ENCODE measurements at places on chromosomes 6 and 20.

DNA sequence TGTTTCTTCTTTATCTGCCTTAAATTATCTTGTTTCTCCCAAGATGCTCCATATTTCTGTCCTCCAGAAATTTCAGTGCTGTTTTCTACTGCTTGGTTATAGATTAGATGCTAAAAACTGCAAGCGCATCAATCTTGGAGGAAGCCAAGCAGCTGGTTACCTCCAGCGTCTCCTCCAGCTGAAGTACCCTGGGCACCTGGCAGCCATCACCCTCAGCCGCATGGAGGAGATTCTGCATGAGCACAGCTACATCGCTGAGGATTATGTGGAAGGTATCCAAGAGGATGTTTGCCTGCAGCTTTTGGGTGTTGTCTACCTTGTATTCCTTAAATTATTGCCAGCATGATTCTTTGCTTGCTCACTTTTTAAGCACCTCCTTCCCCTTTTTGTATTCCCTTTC is 3.8 kb downstream of the ACTR5 start:
- no peak for DNase-seq

DNA sequence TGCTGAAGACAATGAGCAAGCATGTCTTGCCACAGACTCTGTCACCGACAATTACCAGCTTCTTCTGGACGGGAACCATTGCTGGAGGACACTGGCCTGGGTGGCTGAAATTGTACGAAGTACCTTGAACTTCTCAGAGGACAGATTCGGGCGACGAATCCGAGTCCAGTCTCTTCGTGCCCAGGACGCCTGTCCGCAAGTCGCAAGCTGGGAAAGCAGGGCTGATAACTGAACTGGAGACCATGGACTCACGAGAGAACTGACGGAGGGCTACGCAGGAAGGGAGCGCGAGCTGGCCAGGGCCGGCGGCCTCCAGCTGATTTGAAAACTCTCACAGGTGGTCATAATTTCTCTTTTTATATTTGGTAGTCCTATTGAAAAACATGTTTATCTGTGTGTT is 1229.5 kb upstream of the MAP3K7 start:
- no peak for DNase-seq

- DNase-seq, result peak; percentile 56
These were observed 58.0 kb upstream of the CD2AP start for GRCh38 chr6:47419621-47420020.

- DNase-seq, result no peak
These were observed 138.4 kb downstream of the KCNQ5 start for GRCh38 chr6:72760114-72760793.

GRCh38 chr6:75290136-75290945 is 5.7 kb upstream of the TMEM30A start:
- no peak for DNase-seq

DNA sequence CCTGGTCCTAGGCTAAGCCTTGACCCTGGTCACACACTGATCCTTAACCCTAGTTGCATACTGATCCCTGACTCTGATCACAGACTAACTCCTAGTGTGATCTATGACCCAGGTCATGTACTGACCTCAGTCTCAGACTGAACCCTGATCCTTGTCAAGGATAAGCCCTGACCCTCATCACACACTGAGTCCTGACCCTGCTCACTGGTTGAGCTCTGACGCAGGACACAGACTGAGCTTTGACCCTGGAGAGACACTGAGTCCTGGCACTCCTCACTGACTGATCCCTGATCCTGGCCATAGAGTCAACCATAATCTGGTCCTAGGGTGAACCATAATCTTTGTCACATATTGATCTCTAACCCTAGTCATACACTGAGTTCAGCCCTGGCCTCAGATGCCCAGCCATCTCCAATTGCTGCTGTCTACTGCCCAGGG is 37.9 kb downstream of the KCNB1 start:
- no peak for DNase-seq

GRCh38 chr6:41088451-41088850 is 15.7 kb downstream of the NFYA start:
- no peak for DNase-seq

- no peak for DNase-seq
These were observed 25.5 kb upstream of the VEGFA start for GRCh38 chr6:43744491-43744890.

GRCh38 chr6:153442096-153442495 is 311.0 kb upstream of the RGS17 start:
- DNase-seq, result no peak

GRCh38 chr20:57582029-57582378 is 21.1 kb downstream of the PCK1 start:
- DNase-seq, result no peak

DNA sequence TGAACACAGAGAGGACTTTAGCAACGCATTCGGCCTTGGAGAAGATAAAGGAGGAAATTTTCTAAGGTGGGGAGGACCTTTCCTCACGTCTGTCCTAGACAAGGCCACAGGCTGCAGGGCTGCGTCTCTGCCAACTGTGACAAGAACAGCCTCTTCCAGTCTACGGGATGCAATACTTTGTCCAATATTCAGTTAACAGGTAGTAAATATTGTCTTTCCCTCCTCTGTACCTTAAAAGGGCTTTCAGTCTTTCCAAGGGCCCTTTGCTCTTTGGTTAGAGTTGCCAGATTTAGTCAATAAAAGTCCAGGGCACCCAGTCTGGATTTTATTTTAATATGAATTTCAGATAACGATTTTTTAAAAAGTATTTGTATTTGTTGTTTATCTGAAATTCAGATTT is 78.2 kb downstream of the ELOVL4 start:
- no peak for DNase-seq

- no peak for DNase-seq
These were observed 80.6 kb upstream of the BHLHE23 start for GRCh38 chr20:63087236-63087871.

GRCh38 chr20:32664678-32665159 is 9.0 kb downstream of the C20orf203 start:
- DNase-seq, result peak; percentile 43

DNA sequence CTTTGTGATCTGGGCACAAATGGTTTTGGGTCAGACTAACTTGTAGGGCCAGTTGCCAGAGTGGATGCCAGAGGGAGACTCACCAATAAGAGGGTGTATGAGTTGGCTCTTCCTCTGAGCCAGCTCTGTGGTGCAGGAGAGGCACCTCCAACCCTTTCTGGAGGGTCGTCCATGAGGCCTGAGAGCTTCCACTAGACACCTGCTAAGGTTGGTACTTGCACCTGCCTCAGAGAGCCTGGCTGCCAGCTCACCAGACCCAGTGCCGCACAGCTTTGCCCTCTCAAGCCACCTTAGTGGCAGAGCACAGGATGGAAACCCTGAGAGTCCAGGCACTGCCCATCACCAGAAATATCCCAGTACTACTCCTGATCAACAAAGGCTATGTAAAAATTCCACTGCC is 504.3 kb downstream of the EYS start:
- DNase-seq, result no peak

GRCh38 chr6:14762077-14762476 is 483.8 kb upstream of the JARID2 start:
- peak; percentile 28 for DNase-seq

GRCh38 chr6:111715321-111715720 is 109.6 kb upstream of the TRAF3IP2 start:
- DNase-seq, result no peak

DNA sequence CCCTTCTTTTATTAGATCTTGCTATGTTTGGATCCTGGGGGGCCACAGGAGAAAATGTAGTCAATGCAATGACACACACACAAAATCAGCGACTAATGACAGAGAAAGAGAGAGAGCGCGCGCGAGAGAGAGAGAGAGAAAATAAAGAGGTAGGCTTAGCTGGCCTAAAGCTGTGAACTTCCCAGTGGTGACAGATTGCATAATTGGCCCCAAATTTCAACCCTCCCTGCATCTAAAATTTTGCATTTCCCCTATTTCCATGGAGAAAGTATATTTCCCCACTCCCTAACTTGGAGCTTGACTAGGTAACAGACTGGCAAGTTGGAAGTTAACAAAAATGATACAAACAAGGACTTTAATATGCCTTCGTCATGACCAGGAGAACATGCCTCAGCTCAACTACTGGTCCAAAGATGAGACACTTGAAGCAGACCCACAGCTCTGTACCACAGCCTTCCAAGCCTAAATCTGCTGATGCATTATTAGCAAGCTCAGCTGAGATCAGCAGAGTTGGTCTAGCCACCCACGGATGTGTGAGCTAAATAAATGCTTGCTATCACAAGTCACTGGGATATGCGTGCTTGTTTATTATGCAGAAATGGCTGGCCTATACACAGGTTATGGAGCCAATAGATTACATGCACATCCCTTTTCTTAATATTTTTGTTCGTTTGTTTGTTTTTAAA is 118.1 kb upstream of the PRDM1 start:
- DNase-seq, result no peak

DNA sequence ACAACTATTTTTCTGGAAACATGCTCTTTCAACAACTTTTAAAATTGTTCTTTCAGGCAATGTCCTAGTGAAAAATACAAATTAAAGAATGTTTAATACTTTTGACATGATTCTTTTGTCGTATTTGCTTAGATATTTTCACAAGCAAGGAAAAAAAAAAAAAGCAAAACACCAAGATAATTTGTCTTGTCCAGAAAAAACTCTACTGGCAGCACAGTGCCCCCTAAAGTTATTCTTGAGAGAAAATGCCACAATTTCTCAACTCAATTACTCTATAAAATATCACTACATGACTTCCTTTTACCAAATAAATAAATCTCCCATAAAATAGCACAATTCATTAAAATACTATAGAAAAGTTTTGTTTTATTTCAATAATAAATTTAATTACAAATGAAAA is 652.5 kb upstream of the EPHA7 start:
- peak; percentile 11 for DNase-seq

- DNase-seq, result no peak
These were observed 25.7 kb downstream of the TGM2 start for GRCh38 chr20:38139156-38139912.

DNA sequence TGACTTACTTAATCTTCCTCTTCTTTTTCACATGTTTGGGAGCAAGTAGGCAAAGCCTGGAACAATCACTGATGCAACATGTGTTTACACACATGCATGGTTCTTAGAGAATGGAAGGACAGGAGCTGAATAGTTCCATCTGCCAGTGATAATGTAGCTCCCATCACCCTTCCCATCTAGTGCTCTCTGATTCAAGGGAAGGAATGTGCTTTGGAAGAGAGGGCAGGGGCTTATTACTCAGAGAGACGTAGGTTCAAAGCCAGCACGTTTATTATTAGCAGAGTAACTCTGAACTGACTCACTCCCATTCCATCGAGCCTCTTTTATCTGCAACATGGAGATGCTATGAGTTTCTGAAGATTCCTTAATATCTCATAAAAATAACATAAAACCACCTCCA is 211.9 kb downstream of the GMPR start:
- peak; percentile 20 for DNase-seq

GRCh38 chr6:28336284-28337120 is 554 bp upstream of the ZSCAN31 start:
- peak; percentile 69 for DNase-seq

DNA sequence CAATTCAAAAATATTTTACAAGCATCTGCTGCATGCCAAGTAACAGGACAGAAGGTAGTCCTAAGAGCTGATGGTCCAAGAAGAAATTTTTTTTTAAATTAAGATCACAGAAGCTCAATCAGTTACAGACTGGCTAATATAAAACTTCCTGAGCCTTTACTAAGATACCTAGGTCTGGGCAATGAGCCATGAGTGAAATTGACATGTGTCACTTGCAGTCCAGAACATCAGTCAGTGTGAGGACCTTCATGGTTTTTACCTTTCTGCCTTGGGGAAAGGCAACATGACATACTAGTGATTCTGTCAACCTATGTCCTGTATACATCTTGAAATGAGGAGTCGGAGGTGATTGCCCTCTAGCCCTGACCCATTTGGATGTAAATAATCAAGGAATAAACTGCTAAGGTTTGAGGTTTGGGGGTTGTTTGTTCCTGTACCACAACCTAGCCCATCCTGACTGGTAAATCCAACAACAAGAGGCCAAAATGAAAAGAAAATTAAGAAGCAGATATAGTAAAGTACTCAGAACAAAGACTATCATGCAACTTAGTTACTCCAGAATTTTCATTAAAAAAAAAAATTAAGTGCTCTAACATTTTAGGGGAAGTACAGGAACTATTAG is 70.0 kb downstream of the CNKSR3 start:
- no peak for DNase-seq

DNA sequence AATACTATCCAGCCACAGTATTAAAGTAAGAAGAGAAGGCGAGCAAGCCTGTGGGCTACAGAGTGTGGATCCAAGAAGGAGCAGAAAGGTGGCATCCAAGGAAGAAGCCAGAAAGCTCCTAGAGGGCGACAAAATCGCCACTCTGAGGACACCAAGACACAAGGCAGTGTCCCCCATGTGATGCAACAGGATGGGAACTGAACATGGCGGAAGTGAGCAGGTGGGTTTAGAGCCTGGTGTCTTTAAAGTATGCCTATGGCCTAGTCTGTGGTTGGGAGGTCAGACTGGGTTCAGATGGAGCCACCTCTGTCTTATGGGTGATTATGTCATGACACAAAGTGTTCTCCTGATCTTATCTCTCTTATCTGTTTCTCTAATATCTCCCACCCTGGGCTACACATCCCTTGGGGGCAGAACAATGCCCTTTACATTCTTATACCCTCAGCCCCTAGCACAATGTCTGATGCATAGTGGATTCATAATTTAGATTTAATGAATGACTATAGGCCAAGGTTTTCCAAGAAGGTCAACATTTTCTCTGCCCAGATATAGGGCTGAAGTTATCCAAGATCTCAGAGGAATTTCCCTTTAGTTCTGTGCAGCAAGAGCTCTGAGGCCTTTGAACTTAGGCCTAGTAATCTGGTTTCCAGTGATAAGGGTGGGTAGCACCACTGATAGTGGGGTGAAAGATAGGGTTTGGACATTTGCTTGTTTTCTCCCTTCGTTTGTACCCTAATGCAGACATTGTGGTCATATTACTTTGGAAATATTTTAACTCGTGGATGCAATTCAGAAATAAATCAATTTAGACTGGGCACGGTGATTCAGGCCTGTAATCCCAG is 167.3 kb upstream of the AKIRIN2 start:
- no peak for DNase-seq

- no peak for DNase-seq
These were observed 110.0 kb downstream of the QRSL1 start for GRCh38 chr6:106739387-106739786.

DNA sequence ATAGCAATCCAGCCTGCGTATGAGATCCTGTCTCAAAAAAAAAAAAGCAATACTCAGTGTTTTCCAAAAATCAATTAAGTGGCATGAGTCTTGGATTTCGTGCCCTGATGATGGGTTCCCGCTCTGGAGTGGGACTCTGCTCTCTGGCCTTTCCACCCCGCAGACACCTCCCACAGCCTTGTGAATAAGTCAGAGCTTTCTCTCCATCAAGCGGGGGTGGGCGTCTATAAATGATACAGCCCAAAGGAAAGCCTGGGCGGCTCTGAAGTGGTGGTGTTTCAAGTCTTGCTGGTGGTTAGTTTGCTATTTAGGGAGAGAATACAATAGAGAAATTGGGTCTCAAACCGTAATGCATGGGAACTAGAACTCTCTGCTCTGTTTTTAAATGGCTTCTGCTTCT is 52.5 kb upstream of the TAGAP start:
- DNase-seq, result no peak
